ENCODE measurements at places on chromosomes 4 and X.
A peak's percentile ranks its signal among the peaks of the same experiment; 100 is the strongest.

DNA sequence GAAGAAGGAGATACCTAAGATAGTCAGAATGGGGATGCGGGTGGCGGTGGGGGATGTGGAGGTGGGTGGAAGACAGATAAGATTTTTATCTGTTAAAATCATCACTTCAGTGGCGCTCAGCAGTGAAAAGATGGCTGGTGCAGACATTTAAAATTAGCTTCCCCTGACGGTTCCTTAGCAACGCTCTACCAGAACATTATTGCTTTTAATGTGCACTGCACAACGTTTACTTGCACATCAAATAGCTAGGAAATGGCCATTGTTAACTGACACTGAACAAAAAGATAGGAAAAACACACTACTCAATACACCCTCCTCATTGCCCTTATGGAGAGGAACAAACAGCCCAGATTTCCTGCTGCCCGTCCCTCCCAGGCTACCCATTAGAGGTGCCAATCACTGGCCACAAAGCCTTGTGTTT is 61.0 kb upstream of the FTHL17 start:
- DNase-seq = no peak

GRCh38 chr4:149765630-149766029 is 50.0 kb downstream of the IQCM start:
- DNase-seq = no peak

GRCh38 chr4:77002321-77003107 is 53.0 kb downstream of the SEPTIN11 start:
- DNase-seq = no peak

DNA sequence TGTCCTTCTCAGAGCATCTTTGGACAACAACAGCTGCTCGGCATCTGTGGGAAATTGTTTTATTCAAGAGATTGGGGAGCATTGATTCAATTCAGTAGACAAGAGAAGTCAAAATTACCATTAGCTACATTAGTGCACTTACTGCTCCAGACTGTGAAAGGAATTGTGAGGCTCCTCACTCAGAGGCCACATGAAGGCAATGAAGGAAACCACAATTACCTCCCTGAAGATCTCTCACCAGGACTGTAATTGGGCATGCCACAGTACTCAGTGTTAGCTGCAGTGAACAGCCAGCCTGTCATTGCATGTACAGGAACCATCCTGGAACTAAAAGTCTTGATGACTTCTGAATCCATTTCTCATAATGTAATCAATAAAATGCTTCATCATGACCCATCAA is 144.8 kb downstream of the PPA2 start:
- no peak for DNase-seq

- no peak for DNase-seq
Observed at GRCh38 chrX:70479247-70479921, 34.7 kb downstream of the DLG3 start.

DNA sequence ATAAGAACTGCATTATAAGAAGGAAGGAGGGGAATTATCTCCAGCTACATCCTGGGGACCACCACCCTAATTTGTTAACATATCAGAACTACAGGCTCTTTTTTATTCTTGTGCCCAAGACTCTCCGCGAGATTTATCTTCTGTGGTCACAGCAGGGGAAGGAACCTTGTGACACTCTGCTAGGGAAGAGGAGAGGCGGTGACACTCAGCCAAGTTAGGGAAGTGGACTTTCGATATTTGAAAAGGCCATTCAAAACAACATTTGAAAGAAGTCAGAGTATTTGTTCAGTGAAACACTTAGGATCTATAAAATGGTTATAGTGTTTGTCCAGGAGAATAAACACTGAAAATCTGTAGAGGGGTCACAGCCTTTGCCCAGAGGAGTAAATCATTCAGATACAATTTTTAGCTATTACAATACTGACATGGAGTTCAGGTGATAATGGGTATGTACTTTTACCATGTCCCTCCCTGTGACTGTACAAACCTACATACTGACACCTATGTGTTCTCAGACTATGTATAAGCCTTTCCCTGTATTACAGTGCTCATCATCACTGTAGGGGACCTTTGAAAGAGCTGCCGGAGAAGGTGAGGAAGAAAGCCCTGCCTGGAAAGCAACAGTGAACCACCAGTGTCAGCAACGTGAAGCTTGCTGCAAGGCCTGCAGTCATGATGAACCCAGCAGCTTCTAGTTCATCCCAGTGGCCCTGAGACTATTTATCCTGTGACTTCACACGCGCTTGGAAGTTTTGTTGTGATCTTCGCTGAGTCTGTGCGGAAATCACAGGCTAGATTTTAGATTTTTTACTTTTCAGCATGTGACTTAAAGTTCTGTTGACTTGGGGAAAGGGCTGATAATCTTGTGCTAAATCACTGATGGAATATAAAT is 8.5 kb upstream of the PTTG2 start:
- no peak for DNase-seq

DNA sequence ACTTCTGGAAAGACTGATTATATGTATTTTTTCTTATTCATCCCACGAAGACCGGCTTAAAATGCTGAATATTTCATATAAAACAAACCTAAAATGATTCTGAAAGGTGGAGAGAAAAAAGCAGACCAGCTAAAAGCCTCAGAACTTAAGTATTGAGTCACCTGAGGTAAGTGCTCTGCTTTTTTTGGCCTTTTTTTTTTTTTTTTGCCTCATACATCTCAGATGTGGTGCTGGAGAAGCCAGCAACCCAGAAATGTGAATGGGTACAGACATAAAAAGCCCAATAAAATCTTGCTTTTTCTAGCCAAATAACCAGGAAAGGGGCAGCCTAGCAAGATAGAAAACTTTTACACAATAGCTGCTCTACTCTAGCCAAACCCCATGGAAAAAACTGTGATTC is 57.0 kb downstream of the RLIM start:
- DNase-seq = no peak

DNA sequence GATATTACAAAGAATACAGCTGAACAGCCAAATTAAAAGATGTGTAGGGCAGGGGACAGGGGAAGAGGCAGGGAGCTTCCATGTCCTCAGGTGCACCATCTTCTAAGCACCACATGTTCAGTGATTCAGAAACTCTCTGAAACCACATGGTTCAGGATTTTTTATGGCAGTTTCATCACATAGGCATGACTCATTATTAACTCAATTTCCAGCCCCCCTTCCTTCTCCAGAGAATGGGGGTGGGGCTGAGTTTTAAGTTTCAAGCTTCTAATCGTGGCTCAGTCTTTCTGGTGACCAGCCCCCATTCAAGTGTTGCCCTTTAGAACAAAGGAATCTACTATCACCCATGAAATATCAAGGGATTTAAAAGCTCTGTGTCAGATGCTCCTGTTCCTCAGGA is 317.8 kb upstream of the GALNT7 start:
- no peak for DNase-seq

- no peak for DNase-seq
Observed at GRCh38 chrX:24266996-24267395, 46.9 kb downstream of the SUPT20HL2 start.

GRCh38 chrX:101785142-101785541 is 125.5 kb upstream of the ARMCX2 start:
- DNase-seq = no peak

DNA sequence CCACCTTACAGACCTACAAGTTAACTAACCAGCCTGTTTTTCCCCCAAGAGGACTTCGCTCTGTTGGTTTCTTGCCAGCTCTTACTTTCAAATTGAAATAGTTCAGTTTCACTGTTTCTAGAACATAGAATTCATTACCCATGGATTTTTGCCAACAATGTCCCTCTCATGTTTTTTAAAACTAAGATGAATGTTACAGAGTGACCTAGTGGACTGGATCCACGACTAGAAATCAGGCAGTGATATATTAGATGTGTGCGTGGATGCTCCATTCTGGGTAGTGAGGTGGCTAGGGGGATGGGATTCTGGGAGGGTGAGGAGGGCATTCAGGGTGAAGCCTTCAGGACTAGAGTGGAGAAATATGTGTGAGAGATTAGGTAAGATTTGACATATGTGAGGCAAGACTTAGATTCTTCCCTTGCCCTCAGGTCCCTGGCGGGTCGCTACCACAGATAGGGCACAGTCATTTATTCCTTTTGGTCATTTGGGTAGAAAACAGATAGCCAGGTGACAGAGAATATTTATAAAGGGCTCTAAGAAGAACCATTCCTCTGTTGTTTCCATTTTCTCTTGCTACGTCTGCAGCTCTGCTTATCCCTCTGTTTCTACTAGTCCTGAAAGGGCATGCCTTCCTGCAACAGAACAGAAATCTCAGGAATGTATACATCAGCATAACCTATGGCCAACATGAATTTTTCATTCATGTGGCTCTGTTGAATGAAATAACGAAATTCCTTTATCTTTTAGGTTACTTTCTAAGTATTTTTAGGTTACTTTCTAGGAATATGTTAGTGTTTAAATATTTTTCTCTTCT is 15.4 kb upstream of the JADE1 start:
- DNase-seq = no peak

DNA sequence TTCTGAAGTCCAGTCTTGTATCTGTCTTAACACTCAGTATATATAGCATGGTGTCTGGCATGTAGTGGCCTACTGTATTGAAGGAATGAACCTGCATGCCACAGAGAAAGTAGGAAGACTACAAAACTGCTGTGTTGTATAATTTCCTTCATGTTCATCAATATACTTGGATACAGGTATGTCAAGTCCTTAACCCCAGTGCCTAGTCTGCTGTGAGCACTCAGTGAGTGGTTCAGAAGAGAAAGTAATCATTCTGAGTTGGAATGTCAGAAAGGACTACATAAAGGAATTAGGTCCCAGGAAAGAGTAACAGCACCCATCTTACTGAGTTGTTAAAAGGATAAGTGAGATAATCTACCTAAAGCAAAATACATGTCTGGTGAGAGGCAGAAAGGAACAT is 32.0 kb downstream of the ABCE1 start:
- no peak for DNase-seq

DNA sequence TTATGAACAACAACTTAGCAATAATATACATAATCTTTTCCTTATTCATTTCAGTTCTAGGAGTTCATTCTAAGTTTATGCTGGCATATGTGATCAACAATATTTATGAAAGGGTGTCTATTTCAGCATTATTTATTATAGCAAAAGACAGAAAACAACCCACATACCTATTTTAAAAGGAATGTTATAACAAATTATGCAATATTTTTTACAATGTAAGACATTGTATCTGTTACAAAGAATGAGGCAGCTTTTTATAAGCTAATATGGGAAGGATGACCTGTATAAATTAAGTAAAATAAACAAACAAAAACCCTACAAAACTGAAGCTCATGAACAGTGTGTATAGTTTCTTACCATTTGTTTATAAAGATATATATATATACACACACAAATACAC is 42.7 kb downstream of the AGTR2 start:
- DNase-seq = no peak

DNA sequence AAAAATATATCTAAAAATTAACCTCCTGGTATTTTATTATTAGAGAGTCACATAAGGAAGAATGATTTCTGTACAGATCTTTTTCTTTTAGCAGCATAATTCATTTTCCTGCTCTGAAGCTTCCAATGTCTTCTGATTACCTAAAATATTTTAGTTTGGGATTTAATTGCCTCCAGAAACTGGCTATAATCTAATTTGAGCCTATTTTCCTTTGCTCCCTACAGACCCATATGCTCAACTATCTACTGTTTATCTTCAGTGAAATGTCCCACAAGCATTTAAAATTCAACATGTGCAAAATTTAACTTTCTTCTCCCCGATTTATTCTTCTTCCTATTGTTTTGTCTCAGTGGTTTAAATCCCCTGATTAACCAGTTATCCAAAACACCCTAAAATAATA is 29.1 kb downstream of the NPY2R start:
- DNase-seq = no peak

DNA sequence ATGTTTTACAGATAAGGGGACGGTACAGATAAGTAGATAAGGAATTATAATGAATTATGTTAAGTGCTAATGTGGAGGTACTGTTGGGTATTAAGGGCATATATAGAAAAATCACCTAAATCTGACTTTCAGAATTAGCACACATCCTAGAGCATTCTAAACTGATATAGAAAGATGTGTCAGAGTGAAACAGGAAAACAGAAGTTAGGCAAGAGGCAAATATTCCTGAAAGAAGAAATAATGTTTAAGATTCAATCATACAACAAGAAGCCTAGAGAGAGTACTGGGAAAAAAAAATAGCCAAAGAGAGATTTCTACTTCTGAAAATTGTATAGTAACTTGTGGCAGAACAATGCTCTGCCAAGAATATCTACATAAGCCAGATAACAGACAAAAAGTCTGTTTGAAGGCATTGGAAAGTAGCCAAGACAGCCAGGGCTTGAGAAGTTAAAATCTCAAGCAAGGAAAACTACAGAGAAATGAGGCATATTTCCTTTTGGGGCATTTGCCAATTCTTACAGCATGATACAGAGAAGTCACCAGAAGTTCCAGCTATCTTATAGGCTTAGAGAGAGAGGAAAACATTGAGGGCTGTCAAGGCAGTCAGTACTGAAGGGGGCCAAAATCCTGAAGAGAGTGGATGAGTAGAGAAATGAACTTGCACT is 646.0 kb downstream of the RPA4 start:
- no peak for DNase-seq

GRCh38 chr4:137531986-137532868 is at the start of gene PCDH18:
Gene PCDH18 (minus strand): TSS chr4:137532494. CDS start chr4:137532088, 406 bp downstream.
- peak; percentile 94 for DNase-seq

GRCh38 chr4:145663194-145663593 is 16.8 kb upstream of the C4orf51 start:
- no peak for DNase-seq

- peak; percentile 88 for DNase-seq
Observed at GRCh38 chr4:74117024-74117534, 18.1 kb upstream of the CXCL2 start.

DNA sequence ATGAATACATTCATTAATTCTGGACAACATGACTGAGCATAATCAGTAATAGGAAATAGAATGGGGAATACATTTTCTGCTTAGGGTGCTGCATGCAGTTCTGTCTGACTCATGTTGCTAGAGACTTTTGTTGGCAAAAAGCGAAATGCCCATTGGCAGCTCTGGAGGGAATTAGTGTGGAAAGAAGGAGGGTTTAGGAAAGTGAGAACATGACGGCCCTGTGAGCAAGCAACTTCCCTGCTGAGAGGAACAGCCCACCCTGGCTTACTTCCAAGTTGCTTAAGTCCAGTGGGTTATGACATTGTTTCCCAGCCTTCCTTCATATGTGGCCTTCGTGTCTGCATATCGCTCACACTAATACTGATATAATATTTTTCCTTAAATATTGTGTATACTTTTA is 13.8 kb downstream of the MAD2L1 start:
- DNase-seq = peak; percentile 89

GRCh38 chr4:7192252-7193029 is at the start of gene SORCS2:
Gene SORCS2 (plus strand): TSS chr4:7192538.
- no peak for DNase-seq

DNA sequence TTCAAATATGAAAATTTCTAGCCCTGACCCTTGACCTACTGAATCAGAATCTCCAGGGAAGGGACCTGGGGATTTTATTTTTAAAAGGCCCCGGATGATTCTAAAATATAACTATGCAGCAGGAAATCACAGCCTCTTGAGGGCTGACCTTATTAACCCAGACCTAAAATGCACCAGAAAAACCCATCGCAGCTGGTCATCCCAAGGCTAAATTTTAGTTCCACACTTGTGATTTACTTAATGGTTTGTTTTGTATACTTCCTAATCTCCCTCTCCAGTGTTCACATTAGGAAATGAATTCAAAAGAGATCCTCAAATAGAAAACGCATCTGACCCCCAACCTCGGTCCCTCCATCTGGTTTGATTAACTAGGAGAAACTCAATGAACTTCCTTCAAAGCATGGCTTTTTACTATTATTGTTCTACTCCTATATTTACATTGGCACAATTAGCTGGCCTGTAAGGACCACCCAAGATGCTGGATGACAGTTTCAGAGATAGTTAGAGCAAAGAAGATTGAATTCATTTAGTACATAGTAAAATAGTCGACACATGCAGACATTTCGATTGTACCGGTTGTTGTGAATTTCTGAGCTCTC is 147.8 kb upstream of the MED14 start:
- no peak for DNase-seq

Data from right atrium auricular region (tissue), 2 donors.